Hair follicle dermal papilla cell (primary cell): ENCODE measurements at places on chromosomes 5 and 9. TPM values are rescaled to one million over a fixed set of nuclear protein-coding genes. Genes with fewer than 3 reads are reported as not detected.

Gene TXNDC8
- total RNA-seq, result not detected in 2 replicates

Gene SAXO1
- under 0.01 TPM in 2 replicates for total RNA-seq

Gene LEAP2
- total RNA-seq, result 0.12 and 0.16 TPM in 2 replicates

Gene IL33
- 0.12 TPM in 1 of 2 replicates, not detected in the other for total RNA-seq

Gene STK32A
- 3.5 and 6.3 TPM in 2 replicates for total RNA-seq

Gene CCDC180
- total RNA-seq, result 3.6 and 5.7 TPM in 2 replicates

Gene FAT2
- total RNA-seq, result 6.6 and 21.9 TPM in 2 replicates

Gene HAND1
- 0.12 TPM in 1 of 2 replicates, not detected in the other for total RNA-seq
